Renal cortical epithelial cell (primary cell): ENCODE measurements at places on chromosomes 1 and 21.

DNA sequence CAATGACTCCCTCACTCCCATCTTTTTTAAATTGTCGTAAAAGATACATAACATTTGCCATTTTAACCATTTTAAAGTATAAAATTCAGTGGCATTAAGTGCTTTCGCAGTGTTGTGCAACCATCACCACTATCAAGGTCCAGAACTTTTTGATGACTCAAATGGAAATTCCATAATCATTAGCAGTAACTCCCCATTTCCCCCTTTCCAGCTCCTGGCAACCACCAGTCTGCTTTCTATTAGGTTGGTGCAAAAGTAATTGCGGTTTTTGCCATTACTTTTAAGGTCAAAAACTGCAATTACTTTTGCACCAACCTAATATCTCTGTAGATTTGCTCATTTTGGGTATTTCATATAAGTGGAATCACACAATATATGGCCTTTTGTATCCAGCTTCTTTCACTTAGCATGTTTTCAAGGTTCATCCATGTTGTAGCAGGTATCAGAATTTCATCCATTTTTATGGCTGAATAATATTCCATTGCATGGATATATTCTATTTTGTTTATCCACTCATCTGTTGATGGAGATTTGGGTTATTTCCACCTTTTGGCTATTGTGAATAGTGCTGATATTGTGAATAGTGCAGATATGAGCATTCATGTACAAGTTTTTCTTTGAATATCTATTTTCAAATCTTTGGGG, 159.7 kb downstream of the HIVEP3 start:
- peak; percentile 90 for DNase-seq

DNA sequence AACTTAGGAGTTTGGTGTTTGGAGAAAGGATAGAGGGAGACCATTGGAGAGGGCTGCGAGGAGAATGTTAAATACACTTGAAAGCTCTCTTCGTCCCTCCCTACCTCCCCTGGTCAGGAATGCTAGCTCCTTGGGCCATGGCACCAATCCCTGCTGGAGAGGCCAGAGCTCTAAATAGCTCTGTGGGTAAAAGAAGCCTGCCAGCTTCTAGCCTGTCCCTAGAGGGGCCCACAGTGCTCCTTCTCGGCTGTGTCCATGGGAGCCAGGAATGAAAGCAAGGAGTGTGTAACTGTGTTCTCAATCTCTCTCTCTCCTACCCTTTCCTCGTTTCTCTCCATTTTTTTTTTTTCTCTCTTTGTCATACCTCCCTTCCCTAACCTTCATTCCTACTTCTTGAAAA, at the start of gene CCDC190:
Gene CCDC190, minus strand, starts transcription at position 75 of the 400 bp plus-strand sequence. CDS start 1,529 bp downstream, outside the sequence.
- DNase-seq: no peak

- peak; percentile 10 for DNase-seq
These were observed 2.6 kb downstream of the LRRC7 start for GRCh38 chr1:69570356-69570755.

GRCh38 chr1:20199403-20199802, 13.1 kb upstream of the PLA2G2C start:
- peak; percentile 69 for DNase-seq

- DNase-seq: no peak
These were observed 77.2 kb downstream of the KCNN3 start for GRCh38 chr1:154792899-154793298.

DNA sequence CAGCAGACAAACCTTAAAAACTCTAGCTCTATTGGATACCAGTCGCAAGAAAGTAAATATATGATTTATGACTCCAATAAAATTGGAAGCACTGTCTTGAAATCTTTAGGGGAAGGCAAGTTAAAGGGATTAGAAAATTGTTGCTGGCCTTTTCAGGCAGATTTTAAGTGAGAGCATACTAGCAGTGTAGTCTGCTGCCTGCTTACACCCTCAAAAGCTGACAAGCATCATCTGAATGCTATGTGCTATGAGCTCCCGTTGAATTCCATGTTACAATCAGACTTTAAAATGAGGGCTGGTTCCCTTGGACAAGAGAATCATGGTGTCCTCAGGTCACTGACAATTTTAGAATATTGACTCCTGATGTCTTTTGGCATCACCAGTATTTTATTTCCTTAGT, 271.1 kb upstream of the C1orf105 start:
- no peak for DNase-seq

- no peak for DNase-seq
These were observed 944 bp downstream of the PLPPR5 start for GRCh38 chr1:99003581-99004253.

DNA sequence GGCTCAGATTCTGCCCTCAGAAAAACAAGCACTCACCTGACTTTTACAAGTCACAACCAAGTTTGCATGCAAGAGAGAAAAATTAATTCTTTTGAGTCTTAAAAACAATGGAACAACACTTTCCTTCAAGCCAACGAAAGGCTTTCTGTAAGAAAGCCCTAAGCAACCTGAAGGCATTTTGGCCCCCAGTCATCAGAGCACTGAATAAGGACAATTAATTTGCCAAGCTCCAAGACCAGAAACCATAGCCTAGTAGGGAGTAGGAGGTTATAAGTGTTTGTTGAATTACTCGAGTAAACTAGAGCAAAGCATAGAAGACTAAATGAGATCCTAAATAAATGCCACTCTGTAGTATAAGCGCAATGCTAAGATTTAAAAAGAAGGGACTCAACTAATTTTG, 4.7 kb downstream of the TGFBR3 start:
- no peak for DNase-seq

- DNase-seq: no peak
These were observed 3.1 kb upstream of the PRKCZ start for GRCh38 chr1:2046953-2047748.

GRCh38 chr1:31669786-31670592, 25.3 kb upstream of the PEF1 start:
- DNase-seq: peak; percentile 80

DNA sequence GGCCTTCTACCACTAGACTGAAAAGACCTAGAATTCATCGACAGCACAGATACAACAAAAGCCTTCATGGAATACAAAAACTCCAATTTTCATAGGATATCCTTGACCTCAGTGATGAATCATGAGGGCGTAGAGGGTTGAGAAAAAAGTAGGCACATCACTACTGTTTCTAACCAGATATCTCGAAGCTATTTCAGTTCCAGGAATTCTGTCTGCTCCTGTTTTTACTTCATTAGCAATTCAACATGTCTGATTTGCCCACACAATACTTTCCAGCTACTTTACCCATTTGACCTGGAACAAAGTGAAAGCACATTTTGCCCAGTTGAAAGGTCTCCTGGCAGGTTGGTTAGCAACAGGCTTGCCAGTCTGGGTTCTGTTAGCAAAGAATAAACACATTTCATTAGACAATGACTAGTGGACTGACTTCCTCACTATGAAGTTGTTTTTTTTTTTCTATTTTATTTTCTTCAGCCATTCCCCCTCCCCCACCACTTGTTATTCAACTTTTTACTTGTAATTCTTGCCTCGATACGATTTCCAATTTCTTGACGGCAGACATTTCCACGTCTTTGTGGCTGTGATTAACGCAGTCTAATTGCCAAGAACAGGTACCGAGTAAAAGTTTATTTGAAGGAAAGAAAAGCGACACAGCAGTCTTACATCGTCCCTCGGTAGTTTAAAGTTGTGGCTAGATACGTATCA, 4.0 kb upstream of the ZBTB18 start:
- peak; percentile 85 for DNase-seq

- no peak for DNase-seq
These were observed 42.8 kb downstream of the MYSM1 start for GRCh38 chr1:58657082-58657481.

- peak; percentile 58 for DNase-seq
These were observed 82.4 kb upstream of the FGGY start for GRCh38 chr1:59214248-59215208.

DNA sequence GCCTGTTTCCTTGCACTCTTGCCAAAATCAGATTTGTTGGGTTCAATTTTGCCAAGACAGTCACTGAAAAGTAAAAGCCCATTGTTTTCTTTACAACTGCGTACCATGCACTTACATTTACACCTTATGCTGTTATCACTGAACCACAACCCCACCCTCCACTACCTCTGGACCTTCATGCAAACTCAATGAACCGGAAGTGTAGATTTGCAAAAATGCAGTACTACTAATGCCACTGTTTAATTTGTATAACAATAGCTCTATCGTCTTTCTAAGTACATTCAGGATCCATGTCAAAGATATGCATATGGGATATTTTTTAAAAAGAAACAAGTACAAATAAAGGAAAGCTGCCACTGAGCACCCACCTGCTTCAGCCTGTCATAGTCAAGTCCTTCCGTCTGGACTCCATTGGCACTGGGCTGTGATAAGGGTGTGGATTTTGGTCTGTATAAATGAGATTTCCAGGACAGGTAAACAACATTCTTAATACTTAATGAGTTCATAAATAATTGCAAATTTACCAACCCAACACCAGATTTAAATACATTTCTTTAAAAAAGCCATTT, 72.9 kb upstream of the LBR start:
- no peak for DNase-seq

DNA sequence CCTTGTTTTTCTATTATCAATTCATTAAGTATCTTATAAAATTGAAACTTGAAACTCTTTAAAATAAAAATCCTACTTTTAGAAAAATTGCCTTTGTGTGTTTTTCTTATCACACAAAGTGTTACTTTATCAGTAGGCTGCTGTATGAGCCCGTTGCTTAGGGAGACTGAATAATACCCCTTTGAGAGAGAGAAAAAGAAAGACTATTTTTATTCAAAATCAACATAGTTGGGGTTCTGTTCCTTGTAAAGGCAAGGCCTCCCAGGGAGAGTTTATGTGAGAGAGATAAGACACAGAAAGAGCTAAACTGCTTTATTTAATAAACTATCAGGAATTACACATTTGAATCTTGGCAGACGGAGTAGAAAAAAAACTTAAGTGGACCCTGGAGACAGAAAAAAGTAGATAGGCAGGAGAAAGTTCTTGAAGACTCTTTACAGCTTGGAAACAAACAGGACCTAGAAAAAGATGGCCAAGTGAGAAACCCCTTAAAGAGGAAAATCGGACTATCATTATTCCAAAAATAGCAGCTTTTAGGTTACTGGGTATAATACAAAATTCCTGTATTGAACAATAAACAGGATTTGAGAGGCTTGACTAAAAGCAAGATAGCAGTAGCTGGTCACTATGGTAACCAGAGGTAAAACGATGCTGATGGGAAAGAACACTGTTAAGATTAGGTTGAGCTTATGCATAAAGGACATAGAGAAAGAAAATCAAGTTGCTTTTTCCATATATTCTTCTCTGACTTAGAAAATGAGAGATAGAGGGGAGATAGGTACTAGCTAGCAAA, 170.9 kb downstream of the LRRC7 start:
- DNase-seq: no peak

DNA sequence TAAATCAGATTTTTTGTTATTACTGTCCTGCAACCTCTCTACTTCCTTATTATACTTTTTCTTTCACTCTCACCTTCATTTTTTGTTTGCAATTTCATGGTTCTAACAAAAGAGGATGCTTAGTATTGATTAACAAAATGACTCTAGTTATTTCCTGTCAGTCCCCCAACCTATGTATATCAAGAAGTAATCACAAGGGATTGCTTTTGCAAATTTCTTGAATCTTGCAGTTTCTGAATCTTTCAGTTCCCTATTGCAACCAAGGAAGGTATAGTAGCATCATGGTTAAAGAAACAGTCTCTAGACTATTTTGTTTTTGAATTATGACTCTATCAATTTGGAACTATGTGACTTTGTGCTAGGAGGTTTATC, 446.9 kb downstream of the NEGR1 start:
- DNase-seq: no peak

DNA sequence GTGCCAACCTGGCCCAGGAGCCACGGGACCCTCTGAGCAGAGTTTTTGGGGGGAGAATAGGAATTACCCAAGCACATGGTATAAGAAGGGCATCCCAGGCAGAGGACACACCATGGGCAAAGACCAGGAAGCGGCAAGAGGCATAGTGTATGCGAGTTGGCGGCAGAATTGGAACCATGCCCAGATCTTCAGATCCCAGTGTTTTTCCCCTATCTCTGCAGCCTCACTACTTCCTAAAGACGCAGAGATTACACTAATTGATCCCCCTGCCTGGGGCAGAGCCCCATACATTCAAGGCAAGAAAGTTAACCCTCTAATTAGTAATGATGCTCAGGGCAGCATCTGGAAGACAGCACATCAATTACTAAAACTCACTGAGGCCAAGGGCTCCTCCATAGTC, 48.2 kb downstream of the SYT2 start:
- no peak for DNase-seq

DNA sequence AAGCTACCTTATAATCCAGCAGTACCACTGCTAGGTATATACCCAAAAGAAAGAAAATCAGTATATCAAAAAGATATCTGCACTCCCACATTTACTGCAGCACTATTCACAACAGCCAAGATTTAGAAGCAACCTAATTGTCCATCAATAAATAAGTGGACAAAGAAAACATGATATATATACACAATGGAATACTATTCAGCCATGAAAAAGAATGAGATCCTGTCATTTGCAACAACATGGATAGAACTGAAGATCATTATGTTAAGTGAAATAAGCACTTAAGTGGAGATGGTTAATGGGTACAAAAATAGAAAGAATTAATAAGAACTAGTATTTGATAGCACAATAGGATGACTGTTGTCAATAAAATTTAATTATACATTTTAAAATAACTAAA, 90.7 kb upstream of the PKN2 start:
- DNase-seq: no peak

DNA sequence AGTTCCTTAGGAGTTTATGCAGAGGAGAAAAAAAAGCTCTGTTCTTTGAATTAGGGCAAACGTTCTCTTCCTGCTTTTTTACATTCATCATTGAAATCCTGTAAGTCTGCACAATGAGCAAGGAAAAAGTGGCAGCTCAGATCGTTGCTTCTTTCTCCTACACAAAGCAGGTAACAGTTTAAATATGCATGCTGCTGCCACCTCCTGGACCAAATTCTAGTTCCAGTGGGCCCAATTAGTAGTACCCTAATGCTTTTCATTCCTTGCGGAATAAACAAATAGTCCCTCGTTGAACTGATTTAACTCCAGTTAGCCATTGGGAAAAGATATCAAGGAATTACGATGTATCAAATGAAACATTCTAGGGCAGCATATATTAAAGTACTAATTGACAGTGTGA, 20.1 kb downstream of the YTHDF2 start:
- DNase-seq: no peak

DNA sequence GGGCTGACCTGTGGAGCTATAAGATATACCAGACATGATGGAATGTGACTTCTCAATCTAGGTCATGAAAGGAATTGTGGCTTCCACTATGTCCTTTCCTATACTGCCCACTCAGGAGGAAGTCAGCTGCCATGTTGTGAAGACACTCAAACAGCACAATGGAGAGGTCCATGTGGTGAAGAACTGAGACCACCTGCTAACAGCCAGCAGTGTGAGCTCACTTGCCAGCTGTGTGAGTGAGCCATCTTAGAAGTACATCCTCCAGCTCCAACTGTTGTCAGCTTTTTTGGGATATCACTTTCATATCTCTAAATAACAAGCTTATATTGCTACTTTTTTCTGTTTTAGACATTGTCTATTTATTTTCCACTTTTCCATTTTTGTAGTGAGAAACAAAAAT, 29.7 kb downstream of the OLFML3 start:
- no peak for DNase-seq

GRCh38 chr1:34746785-34747637, 7.8 kb upstream of the GJB5 start:
- no peak for DNase-seq

GRCh38 chr1:205042911-205043806, at the start of gene CNTN2:
Gene CNTN2 (plus strand): TSS chr1:205043212. CDS start chr1:205053186, 9,974 bp downstream.
- DNase-seq: no peak

GRCh38 chr1:205502992-205503391, 1.5 kb upstream of the CDK18 start:
- no peak for DNase-seq

- no peak for DNase-seq
These were observed 398.4 kb downstream of the ZP4 start for GRCh38 chr1:237492359-237492758.
